ENCODE measurements at places on chromosomes 5 and 9.

DNA sequence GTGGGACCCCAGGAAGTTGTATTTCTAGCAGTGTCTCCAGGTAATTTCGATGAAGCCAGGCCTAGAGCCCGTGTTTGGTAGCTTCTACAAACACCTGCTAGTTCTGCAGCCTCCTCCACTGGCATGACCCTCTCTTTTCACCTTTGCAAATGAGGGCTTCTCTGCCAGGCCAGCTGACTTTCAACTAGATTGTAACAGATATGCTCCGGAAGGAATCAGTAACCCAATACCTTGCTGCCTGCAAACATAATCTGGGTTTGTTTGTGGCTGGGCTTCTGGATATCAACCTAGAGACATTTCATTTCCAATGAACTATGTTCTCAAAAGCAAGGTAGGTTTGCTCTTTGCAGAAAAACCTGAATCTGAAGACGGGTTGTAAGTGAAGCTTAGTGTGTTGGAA lies 354.8 kb downstream of the DMRT2 start:
- no peak for DNase-seq

GRCh38 chr5:75511435-75512382 lies at the start of the genes CERT1 and POLK:
Gene CERT1 (minus strand): TSS chr5:75511629. CDS start chr5:75511207, 422 bp downstream.
Gene POLK (plus strand): TSS chr5:75511891.
- DNase-seq, result peak; percentile 94

DNA sequence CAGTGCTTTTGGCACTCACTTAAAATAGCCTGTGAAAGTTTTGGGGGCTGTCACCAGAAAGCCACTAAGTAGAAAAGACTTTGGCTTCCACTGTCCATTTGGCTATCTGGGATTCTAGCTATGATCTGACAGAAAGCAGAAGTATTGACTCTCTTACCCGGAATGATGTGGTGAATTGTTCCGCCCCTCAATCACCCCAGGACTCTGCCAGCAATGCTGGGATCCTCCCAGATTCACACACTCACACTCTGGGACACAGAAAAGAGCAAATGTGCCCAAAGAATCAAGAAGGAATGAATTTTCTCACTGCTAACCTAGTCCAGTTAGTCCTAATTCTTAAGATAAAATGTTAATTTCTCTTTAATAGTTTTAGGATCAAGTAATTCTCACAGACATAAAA lies 576.9 kb downstream of the BNC2 start:
- DNase-seq, result no peak

GRCh38 chr9:96023486-96023885 lies 148.0 kb downstream of the ERCC6L2 start:
- no peak for DNase-seq

- no peak for DNase-seq
These were observed 197.7 kb upstream of the DAP start for GRCh38 chr5:10958728-10959127.

- peak; percentile 59 for DNase-seq
These were observed 36.5 kb upstream of the NUDT12 start for GRCh38 chr5:103598997-103599566.

DNA sequence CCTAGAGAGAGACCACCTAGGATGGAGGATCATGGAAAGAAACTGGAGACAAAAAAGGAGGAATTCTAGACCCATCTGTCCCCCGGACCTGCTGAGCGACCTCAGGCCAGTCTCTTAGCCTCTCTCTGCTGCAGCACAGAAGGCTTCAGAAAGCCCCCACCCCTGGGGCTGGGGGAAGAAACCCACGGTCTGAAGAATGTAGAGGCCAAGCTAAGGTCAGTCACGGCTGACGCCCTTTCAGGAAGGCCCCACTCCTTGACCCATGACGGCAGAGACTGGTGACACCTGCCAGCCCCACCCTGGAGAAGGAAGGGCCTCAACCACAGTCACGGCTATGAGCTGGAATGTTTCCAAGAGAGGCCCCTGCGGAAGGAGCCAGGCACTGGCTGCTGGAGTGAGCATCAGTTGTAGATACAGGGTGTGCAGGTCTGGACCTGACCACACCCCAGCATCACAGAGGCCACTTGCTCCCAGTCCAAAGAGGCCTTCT lies 120.5 kb upstream of the BOD1 start:
- DNase-seq, result no peak

DNA sequence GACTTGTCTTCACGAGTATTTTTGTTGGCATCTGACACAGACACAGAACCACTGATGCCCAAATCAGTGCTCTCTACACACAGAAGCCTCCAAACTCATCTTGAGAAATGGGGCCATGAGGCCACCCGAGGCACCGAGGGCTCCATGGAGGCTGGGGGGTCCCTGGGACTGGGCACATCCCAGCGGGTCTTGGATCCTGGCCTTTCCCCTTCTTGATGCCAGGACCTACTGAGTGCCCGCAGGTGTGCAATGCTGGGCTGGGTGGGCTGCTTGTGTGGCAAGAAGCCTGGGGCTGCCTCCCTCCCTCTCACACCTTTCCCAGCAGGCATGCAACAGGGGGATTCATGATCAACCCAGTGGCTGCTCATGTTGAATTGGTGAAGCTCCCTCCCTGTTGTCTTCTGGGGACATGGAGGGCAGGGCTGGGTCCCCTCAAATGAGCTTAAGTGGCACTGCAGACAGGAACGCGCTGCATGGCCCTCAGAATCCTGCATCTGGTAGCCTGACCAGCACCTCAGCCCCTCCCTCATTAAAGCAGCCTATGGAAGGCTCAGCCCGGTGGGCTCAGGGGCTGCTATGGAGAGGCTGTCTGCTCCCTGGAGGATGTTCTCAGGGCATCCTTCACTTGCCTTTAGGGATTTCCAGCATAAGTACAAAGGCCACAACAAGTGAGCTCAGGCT lies 63.7 kb upstream of the SIMC1 start:
- no peak for DNase-seq

- no peak for DNase-seq
These were observed 22.3 kb upstream of the UNC5A start for GRCh38 chr5:176788091-176788490.

DNA sequence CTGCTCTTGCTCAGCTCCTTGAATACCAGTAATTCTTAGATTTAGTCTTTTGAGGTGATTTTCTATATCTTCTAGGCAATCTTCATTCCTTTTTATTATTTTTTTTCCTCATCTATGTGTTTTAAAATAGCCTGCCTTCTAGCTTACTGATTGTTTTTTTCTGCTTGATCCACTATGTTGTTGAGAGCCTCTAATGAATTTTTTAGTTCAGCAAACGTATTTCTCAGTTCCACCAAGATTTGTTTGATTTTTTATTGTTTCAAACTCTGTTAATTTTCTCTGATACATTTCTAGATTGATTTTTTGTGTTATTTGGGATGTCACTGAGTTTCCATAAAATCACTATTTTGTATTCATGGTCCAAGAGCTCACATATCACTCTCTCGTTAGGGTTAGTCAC lies 9.5 kb downstream of the POLK start:
- no peak for DNase-seq

GRCh38 chr5:50727149-50727496 lies 60.7 kb downstream of the PARP8 start:
- DNase-seq, result no peak

- no peak for DNase-seq
These were observed 258.7 kb downstream of the SPATA31D1 start for GRCh38 chr9:82247318-82247717.

DNA sequence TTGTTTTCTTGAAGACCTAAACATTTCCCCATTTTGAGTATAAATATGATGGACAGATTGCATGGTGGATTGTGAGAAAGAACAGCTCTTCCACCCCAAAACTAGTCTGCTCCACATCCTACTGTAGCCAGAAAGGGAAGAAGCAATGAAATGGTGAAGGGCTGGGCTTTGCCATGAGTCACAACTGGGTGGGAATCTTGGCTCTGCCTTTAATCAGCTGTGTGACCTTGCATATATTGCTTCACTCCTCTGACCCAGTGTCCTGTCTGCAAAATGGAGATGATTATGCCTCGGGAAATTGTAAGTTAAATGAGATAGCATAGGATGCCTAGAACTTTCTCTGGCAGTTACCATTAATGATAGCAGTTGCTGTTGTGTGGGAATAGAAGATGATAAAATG lies 101.9 kb downstream of the PDE8B start:
- DNase-seq, result no peak

- no peak for DNase-seq
These were observed 72.4 kb downstream of the ZCCHC7 start for GRCh38 chr9:37192803-37193202.

DNA sequence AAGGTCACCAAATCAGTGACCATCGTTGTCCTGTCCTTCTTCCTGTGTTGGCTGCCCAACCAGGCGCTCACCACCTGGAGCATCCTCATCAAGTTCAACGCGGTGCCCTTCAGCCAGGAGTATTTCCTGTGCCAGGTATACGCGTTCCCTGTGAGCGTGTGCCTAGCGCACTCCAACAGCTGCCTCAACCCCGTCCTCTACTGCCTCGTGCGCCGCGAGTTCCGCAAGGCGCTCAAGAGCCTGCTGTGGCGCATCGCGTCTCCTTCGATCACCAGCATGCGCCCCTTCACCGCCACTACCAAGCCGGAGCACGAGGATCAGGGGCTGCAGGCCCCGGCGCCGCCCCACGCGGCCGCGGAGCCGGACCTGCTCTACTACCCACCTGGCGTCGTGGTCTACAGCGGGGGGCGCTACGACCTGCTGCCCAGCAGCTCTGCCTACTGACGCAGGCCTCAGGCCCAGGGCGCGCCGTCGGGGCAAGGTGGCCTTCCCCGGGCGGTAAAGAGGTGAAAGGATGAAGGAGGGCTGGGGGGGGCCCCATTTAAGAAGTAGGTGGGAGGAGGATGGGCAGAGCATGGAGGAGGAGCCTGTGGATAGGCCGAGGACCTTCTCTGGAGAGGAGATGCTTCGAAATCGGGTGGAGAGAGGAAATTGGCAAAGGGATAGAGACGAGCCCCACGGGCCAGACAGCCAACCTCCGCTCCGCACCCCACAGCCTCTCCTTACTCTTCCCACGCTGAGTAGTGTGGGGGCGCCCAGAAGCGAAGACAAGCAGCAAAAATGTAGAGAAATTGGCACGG lies 1.7 kb downstream of the RXFP3 start:
- DNase-seq, result no peak

DNA sequence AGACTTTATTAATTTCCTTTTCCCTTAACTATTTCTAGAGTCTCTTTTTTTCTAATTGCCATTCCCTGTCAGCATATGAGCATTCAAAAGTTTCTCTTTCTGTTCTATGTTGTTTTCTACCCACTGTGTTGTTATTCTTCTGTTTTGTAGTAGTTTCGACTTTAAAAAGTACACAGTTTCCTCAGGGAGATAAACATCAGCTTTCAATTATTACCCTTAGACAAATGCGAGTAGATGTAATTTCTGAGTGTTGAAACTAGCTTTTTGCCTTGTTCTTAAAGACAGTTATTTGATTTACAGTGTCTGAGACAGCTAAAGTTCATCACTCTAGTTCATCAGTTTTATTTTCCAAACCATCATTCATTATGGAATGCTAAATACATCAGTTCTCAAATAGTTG lies 19.5 kb downstream of the MTREX start:
- DNase-seq, result no peak

- DNase-seq, result no peak
These were observed 8.5 kb downstream of the PCDH12 start for GRCh38 chr5:141949511-141949910.

DNA sequence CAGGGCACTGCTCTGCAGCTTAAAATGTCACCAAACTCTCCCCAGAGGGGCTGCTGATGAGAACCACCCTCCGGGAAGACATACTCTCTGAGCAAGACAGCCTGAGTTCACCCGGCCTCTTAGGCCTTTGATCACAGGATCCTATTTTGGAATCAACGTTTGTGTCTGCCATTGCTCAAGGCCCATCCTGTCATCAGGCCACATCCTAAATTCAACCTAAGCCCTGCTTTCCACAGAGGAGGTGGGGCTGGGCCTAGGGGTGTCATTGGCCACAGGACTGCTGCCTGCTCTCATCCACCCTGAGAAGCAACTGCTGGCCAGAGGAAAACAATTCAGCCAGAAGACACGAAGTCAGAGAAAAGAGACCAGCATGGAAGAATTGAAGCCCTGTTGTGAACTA lies 351.1 kb upstream of the IRX2 start:
- DNase-seq, result no peak

DNA sequence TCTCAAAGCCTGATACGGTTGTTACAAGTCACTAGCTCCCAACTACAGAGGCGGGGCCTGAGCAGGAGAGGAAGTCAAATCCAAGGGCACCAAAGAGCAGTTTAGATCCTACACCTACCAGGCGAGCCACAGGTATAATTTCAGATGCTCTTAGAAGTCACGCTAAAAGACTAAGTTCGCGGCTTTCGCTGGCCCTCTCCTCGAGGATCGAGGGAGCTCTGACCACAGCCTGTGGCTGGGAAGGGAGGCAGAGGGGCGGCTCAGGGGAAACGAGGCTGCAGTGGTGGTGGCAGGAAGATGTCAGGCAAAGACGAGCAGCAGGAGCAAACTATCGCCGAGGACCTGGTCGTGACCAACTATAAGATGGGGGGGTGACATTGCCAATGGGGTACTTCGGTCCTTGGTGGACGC lies 48.6 kb downstream of the SEMA4D start:
- no peak for DNase-seq

- no peak for DNase-seq
These were observed 35.7 kb upstream of the PLIN2 start for GRCh38 chr9:19162956-19163355.

GRCh38 chr5:23864786-23865185 lies 357.4 kb downstream of the PRDM9 start:
- DNase-seq, result no peak

DNA sequence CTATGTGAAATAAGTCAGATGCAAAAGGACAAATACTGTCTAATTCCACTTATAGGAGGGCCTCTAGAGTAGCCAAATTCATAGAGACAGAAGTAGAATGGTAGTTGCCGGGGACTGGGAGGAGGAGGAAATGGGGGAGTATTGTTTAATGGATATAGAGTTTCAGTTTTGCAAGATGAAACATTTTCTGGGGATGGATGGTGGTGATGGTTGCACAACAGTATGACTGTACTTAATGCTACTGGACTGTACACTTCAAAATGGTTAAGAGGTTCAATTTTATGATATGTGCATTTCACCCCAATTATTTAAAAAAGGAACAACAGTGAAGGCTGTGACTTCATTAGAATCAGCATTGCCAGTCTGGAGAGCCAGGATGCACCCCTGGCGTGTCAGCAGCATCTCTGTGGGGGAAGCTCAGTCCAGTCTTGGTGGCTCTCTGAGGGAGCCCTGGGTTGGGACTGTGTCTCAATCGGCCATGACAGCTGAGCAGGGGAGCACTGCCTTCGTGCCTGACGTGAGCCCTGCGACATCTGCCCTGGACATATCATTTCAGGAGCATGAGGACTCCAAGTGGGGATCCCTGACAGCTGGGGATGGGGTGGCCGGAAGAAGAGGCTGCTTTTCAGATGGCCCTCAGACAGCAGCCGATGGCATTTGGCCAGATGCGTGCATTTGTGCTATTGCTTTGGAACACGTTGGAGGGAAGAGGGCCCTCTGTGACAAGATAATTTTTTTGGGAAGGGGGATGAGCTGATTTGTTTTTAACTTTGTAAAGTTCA lies 130.8 kb upstream of the STC2 start:
- no peak for DNase-seq

Data from GM04503 (cell line).